Thoracic aorta (tissue), 2 donors: ENCODE measurements at places on chromosomes 5 and 9. TPM values are rescaled to one million over a fixed set of nuclear protein-coding genes. Genes with fewer than 3 reads are reported as not detected.

CRHBP gene
- 2.0 TPM for total RNA-seq

- no peak for DNase-seq
Observed at GRCh38 chr5:155416765-155417164, 403.2 kb downstream of the KIF4B start.

GRCh38 chr5:97840643-97841042 is 657.6 kb upstream of the RIOK2 start:
- DNase-seq, result no peak

DNA sequence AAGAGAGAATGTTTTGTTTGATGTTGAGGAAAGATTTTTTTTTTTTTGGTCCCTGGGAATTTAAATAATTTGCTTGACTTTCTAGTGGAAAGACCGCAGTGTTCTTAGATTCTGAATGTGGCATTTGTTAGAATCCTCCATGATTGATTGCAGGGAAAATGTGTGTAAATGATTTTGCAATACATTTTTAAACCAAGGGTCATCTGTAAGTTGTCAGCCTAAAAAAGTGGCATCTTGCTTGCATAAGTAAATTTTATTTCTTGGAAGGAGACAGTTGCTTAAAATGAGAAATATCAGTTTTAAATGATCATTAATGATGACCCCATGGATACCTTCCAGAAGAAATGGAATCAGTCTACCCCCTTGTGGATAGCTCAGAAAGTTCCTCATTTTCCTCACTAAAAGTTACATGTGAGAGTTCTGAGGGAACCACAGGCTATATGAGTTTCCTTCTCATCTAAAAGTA is 105.1 kb upstream of the SLC25A48 start:
- no peak for DNase-seq

COL15A1 gene
- 70.4 TPM for total RNA-seq

SMIM23 gene
- total RNA-seq, result not detected

GRCh38 chr9:3906437-3907213 is 380.8 kb upstream of the RFX3 start:
- DNase-seq, result no peak

PCDHGB6 gene
- 17.2 TPM for total RNA-seq

GRCh38 chr5:142245786-142246185 is 79.0 kb downstream of the SPRY4 start:
- no peak for DNase-seq
